T-helper 17 cell (primary cell): ENCODE measurements at places on chromosomes 11 and 22.

DNA sequence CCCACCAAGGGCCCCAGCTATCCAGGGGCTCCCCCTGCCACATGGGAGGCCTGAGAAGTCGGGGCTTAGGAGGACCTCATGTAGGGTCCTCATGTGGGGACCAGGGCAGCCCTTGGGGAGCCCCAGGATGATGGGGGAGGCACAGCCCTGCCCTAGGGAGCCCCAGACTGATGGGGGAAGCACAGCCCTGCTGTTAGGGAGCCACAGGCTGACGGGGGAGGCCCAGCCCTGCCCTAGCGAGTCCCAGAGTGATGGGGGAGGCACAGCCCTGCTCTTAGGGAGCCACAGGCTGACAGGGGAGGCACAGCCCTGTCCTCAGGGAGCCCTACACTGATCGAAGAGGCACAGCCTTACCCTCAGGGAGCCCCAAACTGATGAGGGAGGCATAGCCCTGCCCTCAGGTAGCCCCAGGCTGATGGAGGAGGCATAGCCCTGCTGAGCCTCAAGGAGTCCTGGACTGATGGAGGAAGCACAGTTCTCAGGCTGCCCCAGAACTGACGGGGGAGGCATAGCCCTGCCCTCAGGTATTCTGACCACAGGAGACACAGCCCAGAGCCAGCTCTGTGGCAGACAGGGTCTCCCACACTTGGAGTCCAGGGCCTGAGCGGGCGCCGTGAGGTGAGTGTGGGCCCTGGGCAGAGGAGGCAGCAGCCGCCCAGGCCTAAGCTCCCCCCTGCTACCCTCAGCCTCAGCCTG, 10.8 kb downstream of the PRR33 start:
- no peak for DNase-seq

- DNase-seq, result no peak
Measured at GRCh38 chr11:7637447-7638157, 35.7 kb downstream of the CYB5R2 start.

DNA sequence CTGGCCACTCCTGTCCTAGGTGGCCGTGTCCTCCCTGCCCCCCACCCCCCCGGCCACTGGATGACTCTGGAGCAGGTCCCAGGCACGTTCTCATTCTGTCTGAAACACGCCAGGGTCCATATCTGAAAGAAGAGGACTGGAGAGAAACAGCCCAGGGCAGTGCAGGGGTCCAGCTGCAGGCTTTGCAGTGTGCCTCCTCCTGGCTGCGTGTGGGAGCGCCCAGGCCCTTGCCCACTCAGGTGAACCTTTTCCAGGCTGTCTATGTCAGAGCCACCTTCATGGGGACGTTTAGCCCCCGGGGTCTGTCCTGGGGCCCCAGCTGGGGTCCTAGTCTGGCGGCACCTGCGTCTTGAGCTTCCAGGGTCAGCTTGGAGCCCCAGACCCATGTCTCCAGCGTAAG, 15.6 kb downstream of the GRAMD4 start:
- no peak for DNase-seq

DNA sequence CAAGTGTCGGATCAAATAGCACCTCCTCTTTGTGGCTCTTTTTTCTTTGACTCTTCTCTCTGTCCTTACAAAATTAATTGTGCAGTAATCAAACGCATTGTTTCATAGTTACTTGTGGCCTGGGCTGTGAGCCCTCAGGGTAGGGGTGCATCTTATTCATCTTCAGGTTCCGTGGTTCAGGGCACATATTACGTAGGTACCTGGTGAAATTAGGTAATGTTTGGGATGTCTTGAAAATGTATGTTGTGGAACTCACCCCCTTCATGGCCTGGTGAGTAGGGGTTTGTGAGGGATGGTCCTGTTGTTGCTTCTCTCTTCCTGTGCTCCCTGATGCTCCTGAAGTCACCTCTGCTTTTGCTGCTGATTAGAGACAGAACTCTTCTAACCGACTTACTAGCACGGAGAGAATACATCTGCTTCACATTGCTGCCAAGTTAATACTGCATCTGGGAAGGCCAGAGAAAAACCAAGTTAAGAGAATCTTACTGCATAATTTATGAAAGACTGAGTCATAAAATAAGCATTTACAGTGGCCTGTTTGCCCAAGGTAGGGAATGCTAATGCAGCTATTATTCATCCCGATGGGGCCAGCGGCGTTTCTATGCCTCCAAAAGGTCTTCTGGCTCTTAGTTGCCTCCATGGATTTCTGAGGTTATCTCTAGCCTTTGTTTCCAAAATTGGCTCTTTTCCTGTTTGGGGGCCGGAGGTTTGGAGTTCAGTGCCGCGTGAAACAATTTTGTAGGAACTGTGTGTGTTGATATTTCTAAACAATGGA, 66.9 kb downstream of the TBC1D22A start:
- DNase-seq, result no peak

- no peak for DNase-seq
Measured at GRCh38 chr11:128766591-128767081, 72.8 kb downstream of the FLI1 start.

DNA sequence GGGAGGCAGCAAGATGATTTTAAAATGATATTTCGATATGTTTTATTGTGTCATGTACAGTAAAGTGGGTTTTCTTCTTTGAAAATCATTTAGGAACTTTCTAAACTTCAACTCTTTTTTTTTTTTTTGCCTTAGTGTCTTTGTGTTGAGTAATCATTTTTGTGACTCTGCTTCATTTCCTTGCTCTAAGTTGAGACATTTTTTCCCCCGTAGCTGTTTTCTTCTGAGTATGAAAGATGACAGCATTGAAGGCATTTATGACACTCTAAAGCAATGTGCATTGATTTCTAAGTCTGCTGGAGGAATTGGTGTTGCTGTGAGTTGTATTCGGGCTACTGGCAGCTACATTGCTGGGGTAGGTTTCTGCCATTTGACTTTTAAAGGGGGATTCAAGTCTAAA, 23.5 kb downstream of the RRM1 start:
- DNase-seq, result no peak

DNA sequence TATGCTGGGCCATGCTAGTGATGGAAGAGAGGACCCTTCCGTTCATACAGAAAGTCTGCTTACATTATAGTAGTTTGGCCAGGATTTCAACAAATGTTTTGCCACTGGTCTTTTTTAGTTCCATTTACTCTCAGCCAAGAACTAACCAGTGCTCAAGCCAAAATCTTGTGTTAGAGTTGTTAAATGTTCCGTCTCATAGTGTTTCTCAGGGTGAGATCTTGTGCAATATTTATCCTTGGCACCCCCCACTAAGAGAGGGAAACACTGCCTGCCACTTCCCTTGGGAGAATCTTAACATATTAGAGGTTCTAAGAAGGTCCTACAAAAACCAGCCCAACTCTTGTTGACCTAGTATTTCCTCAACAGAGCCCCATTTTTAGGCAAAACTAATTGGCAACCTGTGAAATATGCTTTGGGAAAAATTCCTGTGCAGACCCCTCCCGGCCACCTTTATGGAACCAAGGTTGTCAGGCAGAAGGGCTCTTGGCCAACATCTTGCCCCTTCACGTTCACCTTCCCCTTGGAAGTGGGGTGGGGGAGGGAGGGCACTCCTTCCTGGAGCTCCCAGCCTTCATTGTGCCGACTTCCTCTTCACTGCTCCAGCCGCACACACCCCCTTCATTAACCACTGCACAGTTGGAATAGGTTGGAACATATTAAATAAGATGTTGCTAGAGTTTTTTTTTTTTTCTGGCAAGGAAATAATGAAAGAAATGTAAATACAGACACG, 173.2 kb upstream of the SORL1-AS1 start:
- no peak for DNase-seq

GRCh38 chr11:5605849-5606248, 9.4 kb downstream of the TRIM6 start:
- DNase-seq, result no peak

DNA sequence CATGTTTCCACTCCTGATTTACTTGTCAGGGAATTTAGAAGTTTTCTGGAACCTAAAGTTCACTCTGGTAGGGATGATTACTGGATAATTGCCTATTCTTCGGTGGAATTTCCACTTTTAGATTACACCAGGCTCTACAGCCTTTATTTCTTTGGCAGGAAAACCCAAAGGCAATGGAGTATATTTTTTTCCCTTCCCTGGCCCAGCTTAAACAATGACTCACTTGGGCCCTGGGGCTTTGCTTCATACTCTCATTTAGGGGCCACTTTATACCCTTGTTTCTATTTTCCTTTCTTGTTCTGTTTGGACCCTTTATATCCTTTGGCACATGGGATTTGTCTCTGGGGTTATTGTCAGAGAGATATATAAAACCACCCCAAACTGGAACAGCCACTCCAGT, 114.7 kb downstream of the CSTPP1 start:
- no peak for DNase-seq

GRCh38 chr11:26219183-26220117, 112.5 kb upstream of the ANO3 start:
- DNase-seq, result no peak

- no peak for DNase-seq
Measured at GRCh38 chr11:118071416-118072030, 5.4 kb upstream of the TMPRSS4 start.

GRCh38 chr11:46278387-46279125, 1.1 kb downstream of the CREB3L1 start:
- no peak for DNase-seq

- DNase-seq, result peak; percentile 47
Measured at GRCh38 chr22:37316875-37317371, 34.6 kb downstream of the CYTH4 start.

- no peak for DNase-seq
Measured at GRCh38 chr11:46520971-46521745, 72.7 kb downstream of the AMBRA1 start.

- no peak for DNase-seq
Measured at GRCh38 chr22:34592123-34592740, 473.7 kb upstream of the ISX start.

DNA sequence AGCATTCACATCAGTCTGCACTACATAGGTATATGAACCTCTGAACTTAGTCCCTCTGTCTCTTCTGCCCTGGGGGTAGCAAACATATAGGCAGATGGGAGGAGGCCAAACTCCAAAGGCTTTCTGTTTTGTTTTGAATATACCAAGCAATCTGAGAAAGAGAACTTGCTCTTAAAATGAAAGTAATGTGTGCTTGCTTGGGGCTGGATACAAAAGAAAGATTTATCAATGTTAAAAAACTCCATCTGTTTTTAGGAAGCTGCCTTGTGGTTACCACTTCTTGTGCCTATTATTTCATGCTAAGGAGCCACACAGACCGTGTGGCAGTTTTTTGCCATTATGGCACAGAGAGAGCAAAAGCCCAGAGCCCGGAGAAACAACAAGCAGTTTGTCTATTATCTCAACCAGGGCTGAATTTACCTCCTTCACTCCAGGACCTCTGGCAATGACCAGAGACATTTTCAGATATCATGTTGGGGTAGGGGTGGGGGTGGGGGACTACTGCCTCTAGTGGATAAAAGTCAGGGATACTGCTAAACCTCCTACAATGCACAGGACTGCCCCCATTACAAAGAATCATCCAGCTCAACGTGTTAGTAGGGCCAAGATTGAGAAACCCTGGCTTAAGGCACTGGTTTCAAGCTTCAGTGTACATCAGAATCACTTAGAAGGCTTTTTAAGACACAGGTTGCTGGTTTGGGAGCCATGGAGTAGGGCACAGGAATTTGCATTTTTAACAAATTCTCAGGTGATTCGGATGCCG, 124.2 kb downstream of the APIP start:
- no peak for DNase-seq

- no peak for DNase-seq
Measured at GRCh38 chr22:38075105-38075825, 8.7 kb downstream of the SLC16A8 start.

GRCh38 chr11:129423426-129423825, 47.8 kb downstream of the BARX2 start:
- DNase-seq, result no peak

DNA sequence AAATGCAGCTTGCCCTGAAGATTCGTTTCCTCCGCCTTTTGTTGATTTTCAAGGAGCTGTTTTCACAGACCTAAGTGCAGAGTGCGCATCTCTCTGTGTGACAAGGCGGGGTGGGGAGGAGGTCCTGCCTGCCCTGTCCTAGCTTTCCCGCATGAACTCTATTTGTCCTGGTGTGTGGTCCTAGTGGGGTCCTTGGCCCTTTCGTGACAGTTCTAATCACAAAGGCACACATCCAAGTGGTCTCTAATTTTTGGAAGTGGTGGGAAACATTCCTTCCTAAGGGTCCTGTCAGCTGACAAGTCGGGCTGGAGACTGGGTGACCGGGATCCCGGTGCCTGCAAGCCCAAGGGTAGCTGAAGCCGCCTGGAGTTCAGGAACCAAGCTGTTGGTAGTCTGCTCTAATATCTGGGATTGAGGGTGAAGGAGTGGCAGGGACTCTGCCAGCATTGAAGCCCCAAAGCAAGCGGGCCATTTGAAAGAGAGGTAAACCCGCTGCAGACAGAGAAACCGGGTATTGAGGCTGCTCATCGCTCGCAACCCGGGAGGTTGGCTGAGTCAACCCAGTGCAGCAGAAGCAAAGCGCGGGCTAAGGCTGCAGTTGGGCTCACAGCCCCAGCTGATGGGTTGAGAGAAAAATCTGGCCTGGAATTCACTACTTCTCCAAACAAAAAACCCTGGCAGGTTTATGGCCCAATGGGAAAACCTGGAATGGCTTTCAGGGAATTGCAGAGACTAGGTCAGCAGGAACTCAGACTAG, 28.1 kb upstream of the FBXO3 start:
- DNase-seq, result no peak

DNA sequence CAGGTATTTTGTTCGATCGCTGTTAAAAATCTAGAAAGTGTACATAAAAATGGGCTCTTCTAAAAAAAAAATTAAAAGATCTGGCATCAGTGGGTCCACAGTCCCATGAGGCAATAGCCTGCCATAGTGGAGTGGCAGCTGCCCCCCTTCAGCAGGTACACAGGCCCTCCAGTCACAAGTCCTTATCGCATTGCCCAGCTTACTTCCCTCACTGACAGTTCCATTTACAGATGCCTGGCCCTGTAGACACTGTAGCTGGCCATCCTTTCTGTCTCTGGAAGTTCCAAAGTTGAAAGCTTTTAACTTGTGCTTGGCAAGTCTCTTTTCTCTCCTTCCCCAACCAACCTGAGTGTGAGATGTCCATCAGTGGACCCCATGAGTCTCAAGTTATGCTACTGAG, 11.4 kb downstream of the ZNRF3 start:
- no peak for DNase-seq

DNA sequence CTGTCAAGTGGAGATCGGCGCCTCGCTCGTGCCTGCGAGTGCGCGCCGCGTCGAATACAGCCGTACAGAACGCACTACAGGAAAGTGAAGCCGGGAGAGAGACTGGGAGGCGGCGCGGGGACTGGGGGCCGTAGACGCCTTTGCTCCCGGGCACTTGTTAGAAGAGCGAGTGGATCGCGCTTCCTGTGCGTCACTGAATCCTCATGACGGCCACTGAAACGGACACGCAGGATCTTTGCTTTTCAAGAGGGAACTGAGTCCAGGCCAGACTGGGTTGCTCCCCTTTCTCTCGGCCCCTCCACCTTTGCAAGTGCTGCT, 314 bp downstream of the RIC8A start:
- DNase-seq, result peak; percentile 29
